ENCODE measurements at places on chromosomes 4 and X.

GRCh38 chr4:10619220-10619619 lies 65.3 kb downstream of the CLNK start:
- peak; percentile 52 for DNase-seq

GRCh38 chrX:131066237-131066636 lies 8.1 kb downstream of the ARHGAP36 start:
- no peak for DNase-seq

DNA sequence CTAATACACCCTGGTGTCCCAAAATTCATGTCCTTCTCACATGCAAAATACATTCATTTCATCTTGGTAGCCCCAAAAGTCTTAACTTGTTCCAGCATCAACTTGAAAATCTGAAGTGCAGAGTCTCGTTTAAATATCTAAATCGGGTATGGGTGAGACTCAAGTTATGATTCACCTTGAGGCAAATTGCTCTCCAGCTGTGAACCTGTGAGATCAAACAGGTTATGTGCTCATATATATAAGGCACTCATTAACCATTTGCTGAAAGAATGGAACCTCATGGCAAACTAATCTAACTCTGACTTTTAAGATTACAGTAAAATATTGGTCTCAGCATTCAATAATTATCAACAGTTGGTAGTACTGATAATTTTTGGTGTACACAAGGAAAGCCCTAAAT lies 55.5 kb downstream of the PDLIM5 start:
- DNase-seq: peak; percentile 61

GRCh38 chr4:177441061-177441802 lies 1.0 kb downstream of the AGA start:
- peak; percentile 38 for DNase-seq

GRCh38 chr4:1458581-1458980 lies 52.3 kb upstream of the NKX1-1 start:
- no peak for DNase-seq

DNA sequence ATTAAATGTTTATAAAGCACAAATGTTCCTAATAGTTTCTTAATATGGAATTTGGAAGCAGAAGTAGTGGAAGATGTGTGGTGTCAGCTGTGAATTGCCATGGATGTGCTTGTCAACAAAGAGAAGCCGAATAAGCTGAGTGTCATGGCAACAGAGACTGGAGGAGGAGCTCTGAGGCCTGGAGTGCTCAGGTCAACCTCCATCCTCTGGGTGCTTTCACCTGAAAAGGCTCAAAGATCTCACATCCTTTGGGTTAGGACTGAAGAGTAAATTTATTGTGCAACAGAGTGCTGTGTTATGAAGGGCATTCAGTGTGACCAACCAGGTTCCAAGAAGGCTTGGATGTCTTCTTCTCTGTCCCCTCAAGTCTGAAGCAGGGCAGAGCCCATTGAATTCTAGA lies 18.7 kb downstream of the SGMS2 start:
- no peak for DNase-seq

DNA sequence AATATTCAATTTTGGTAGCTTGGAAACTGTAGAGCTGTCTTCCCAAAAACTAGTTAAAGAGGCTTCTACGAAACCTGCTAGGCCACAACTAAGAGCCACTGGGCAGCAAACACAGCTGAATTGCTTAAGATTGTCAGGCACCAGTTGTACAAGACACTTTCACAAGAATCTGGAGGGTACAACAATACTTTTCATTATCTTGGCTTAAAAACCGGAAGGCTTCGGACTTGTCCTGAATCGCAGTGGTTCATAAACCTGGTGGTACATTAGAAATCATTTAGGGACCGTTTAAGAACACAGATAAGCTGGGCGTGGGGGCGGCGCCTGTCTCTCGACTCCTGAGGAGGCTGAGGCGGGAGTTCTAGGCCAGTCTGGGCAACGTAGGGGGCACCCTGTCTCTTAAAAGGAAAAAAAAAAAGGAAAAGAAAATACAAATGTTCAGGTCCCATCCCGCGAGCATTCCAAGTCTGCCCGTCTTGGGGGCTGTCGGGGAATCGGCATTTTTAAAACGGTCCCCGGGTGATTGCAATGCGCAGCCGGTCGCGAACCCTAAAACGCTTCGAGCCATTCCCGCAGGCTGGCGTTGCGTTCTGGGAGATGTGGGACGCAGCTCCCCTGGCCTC lies 763 bp downstream of the PYURF start:
- DNase-seq: peak; percentile 23

Data from renal cortical epithelial cell (primary cell).